ENCODE measurements at places on chromosomes 4 and X. TPM values are rescaled to one million over a fixed set of nuclear protein-coding genes. Genes with fewer than 3 reads are reported as not detected.

- H3K36me3 ChIP-seq, result no peaks in the 10 kb centered on the region
- no peak overlapping the region for H3K4me3 ChIP-seq
- H3K27ac ChIP-seq, result no peak overlapping the region
- no peaks in the 10 kb centered on the region for H3K27me3 ChIP-seq
- no peaks in the 10 kb centered on the region for H3K4me1 ChIP-seq
Observed at GRCh38 chr4:109672169-109672930, 30.9 kb downstream of the CASP6 start.

DNA sequence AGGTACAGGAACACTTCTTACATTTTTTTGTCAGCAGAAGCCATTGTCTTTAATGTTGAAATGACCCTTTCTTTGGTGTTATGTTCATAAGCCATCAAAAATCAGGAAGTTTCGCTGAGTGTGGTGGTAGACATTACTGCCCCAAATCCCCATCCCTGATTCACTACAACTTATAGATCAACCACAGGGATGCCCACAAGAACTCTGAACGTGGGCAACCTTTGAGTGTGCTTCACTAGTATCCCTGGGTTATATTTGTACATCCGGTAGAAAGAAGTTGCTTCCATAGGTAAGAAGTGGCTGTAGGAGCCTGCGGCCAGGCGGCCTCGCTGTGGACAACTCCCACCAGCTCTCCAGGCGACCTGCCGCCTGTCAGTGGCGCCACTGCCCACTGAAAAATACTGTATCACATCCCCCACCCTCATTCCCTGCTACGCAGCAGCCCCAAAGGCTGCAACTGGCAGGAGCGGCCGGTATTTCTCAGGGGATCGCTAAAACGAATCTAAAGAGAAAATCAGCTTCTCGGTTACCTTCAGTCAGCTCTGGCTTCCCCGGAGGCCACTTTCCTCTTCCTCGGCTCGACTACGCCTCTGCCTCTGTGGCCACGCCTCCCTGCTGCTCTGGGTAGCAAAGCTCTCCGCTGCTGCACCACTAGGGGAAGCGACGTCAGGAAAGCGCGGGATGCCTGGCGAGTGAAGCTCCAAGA is 13.9 kb upstream of the ETDC start:
- H3K4me1 ChIP-seq, result no peaks in the 10 kb centered on the region
- DNase-seq, result no peak
- no peaks in the 10 kb centered on the region for H3K36me3 ChIP-seq
- no peaks in the 10 kb centered on the region for H3K27me3 ChIP-seq
- H3K27ac ChIP-seq, result no peak overlapping the region

Gene ATOH1
- 35.3 TPM for total RNA-seq

Gene ADH1A
- total RNA-seq, result not detected

- H3K36me3 ChIP-seq, result no peaks in the 10 kb centered on the region
- no peaks in the 10 kb centered on the region for H3K27me3 ChIP-seq
- peaks cover 11% of the 10 kb centered on the region for H3K4me1 ChIP-seq
- H3K27ac ChIP-seq, result no peak overlapping the region
Observed at GRCh38 chr4:154364066-154364845, 127.3 kb downstream of the DCHS2 start.

GRCh38 chr4:4990857-4991540 is 28.3 kb downstream of the CYTL1 start:
- peak; percentile 79 for DNase-seq
- H3K36me3 ChIP-seq, result no peaks in the 10 kb centered on the region
- H3K27me3 ChIP-seq, result peaks cover 6% of the 10 kb centered on the region
- no peak overlapping the region for H3K27ac ChIP-seq

Gene SH3BGRL
- 72.6 TPM for total RNA-seq

- no peak overlapping the region for H3K27ac ChIP-seq
- DNase-seq, result peak; percentile 28
- H3K4me1 ChIP-seq, result peaks cover 11% of the 10 kb centered on the region
- H3K36me3 ChIP-seq, result no peaks in the 10 kb centered on the region
Observed at GRCh38 chr4:52873191-52873590, 11.1 kb downstream of the RASL11B start.

GRCh38 chrX:17986440-17986839 is 125.3 kb upstream of the RAI2 start:
- H3K4me3 ChIP-seq, result no peak overlapping the region
- no peak for DNase-seq
- no peaks in the 10 kb centered on the region for H3K27me3 ChIP-seq
- no peaks in the 10 kb centered on the region for H3K36me3 ChIP-seq

- DNase-seq, result peak; percentile 91
- H3K36me3 ChIP-seq, result no peaks in the 10 kb centered on the region
- no peak overlapping the region for H3K4me3 ChIP-seq
- H3K4me1 ChIP-seq, result peaks cover 19% of the 10 kb centered on the region
Observed at GRCh38 chr4:6324999-6325787, 55.5 kb downstream of the WFS1 start.

GRCh38 chrX:9671998-9672397 is 93.6 kb downstream of the GPR143 start:
- no peaks in the 10 kb centered on the region for H3K4me1 ChIP-seq
- H3K36me3 ChIP-seq, result no peaks in the 10 kb centered on the region
- H3K4me3 ChIP-seq, result no peak overlapping the region
- no peak overlapping the region for H3K27ac ChIP-seq
- H3K27me3 ChIP-seq, result no peaks in the 10 kb centered on the region

GRCh38 chr4:151153585-151153984 is 54.2 kb downstream of the RPS3A start:
- H3K27ac ChIP-seq, result no peak overlapping the region
- H3K4me1 ChIP-seq, result no peaks in the 10 kb centered on the region
- peaks cover 31% of the 10 kb centered on the region for H3K36me3 ChIP-seq
- no peaks in the 10 kb centered on the region for H3K27me3 ChIP-seq
- no peak overlapping the region for H3K4me3 ChIP-seq

GRCh38 chr4:179447308-179447707 is 2005.1 kb upstream of the AGA start:
- no peak for DNase-seq
- no peak overlapping the region for H3K27ac ChIP-seq
- no peak overlapping the region for H3K4me3 ChIP-seq
- no peaks in the 10 kb centered on the region for H3K36me3 ChIP-seq

DNA sequence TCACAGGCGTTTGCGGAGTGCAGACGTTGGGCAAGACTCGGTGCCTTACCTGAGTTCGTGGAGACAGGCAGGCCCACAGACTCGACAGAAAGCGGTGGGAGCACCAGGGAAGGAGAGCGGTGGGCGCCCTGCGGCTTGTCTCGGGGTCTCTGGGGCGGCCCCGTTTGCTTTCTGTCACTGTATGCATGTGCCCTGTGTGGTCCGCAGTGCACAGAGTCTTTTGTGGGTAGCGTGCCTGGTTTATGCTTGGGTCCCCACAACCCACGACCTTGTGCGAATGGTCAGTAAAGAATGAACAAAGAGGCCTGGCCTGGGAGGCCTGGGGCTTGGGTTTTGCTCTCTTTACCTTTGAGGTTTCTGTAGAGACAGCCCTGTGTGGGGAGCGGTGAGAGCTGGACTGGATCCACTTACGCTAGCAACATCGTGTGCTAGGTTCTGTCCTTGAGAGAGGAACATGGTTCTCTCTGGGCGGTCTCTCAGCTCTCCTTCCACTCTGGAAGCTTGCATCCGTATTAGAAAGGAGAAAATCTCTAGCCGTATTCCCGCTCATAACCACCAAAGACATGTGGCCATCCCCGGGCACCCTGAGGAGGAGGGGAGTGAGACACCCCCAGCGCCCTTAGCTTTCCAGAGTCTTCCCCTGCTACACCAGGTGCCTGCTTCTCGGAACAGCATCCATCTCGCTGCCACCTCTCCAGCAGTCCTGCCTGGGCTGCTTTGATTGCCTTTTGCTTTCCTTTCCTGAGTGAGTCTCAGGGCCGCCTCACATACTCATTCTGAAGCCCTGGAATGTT is 1.2 kb downstream of the TADA2B start:
- H3K27ac ChIP-seq, result peak overlapping the region; percentile 93
- H3K4me3 ChIP-seq, result peak overlapping the region; percentile 98
- no peaks in the 10 kb centered on the region for H3K27me3 ChIP-seq
- peaks cover 63% of the 10 kb centered on the region for H3K4me1 ChIP-seq

GRCh38 chrX:12488220-12488619 is 303.0 kb upstream of the PRPS2 start:
- no peak overlapping the region for H3K27ac ChIP-seq
- no peaks in the 10 kb centered on the region for H3K4me1 ChIP-seq
- no peaks in the 10 kb centered on the region for H3K36me3 ChIP-seq
- no peaks in the 10 kb centered on the region for H3K27me3 ChIP-seq
- no peak overlapping the region for H3K4me3 ChIP-seq

Gene USP17L21
- not detected for total RNA-seq

Gene FREM3
- total RNA-seq, result not detected

Gene EMCN
- total RNA-seq, result 0.29 TPM

- H3K27ac ChIP-seq, result no peak overlapping the region
- H3K36me3 ChIP-seq, result no peaks in the 10 kb centered on the region
- no peaks in the 10 kb centered on the region for H3K4me1 ChIP-seq
- peaks cover 5% of the 10 kb centered on the region for H3K27me3 ChIP-seq
- H3K4me3 ChIP-seq, result no peak overlapping the region
- DNase-seq, result no peak
Observed at GRCh38 chr4:4350909-4351308, 36.0 kb upstream of the NSG1 start.

GRCh38 chr4:183876268-183876934 is 28.7 kb upstream of the STOX2 start:
- H3K4me1 ChIP-seq, result peaks cover 20% of the 10 kb centered on the region
- peak; percentile 87 for DNase-seq
- no peaks in the 10 kb centered on the region for H3K27me3 ChIP-seq
- H3K4me3 ChIP-seq, result peak overlapping the region; percentile 42
- no peaks in the 10 kb centered on the region for H3K36me3 ChIP-seq

- no peaks in the 10 kb centered on the region for H3K36me3 ChIP-seq
- H3K27ac ChIP-seq, result no peak overlapping the region
Observed at GRCh38 chr4:152464030-152464823, 71.7 kb downstream of the FBXW7 start.

DNA sequence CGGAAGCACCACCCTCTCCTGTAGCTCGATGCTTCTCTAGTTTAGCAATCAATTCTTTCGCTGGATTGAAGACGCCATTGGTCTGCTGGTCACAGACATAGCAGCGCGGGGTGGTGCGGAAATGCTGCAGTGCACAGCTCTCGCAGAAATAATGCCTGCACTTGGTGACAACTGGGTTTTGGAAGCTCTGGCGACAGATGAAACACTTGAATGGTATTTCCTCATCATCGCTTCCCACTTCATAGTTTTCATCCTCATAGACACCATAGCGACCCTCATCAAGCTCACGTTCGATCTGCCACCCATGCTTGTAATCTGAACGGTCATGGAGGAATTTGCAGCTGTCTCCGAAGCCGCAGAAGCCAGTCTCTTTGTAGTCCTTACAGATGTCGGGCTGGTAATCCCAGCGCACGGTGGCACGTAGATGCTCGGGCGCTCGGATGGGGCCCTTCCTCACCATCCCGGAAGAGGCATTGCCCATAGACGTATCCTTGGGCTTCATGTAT is 854 bp downstream of the RNF113A start:
- no peaks in the 10 kb centered on the region for H3K27me3 ChIP-seq
- H3K4me3 ChIP-seq, result peak overlapping the region; percentile 64
- peaks cover 7% of the 10 kb centered on the region for H3K4me1 ChIP-seq
- H3K27ac ChIP-seq, result peak overlapping the region; percentile 94
- H3K36me3 ChIP-seq, result no peaks in the 10 kb centered on the region

Gene NOX1
- not detected for total RNA-seq

DNA sequence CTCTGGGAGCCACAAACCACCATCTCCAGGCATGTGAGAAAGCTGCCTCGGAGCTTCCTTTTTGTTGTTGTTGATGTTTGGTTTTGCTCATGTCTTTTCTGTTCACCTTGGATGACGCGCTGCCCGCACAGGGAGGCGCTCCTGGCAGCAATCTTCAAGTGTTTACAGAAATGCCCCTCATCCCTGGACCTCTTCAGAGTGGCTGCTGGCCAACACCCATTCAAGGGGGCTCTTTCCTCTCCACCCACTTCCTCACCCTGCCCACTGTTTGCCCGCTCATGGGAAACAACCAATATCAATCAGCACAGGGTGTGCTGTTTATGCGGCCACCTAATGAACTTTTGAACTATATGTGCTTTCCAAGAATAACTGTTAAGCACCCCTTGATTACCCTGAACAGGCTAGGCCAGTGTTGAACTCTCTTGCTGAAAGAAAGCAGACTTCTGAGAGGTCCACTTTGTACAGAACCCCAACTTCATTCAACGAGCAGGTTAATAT is 355.1 kb upstream of the CLNK start:
- H3K27ac ChIP-seq, result no peak overlapping the region
- no peaks in the 10 kb centered on the region for H3K4me1 ChIP-seq
- DNase-seq, result no peak
- no peaks in the 10 kb centered on the region for H3K27me3 ChIP-seq
